ENCODE measurements at places on chromosomes 13 and 19.

DNA sequence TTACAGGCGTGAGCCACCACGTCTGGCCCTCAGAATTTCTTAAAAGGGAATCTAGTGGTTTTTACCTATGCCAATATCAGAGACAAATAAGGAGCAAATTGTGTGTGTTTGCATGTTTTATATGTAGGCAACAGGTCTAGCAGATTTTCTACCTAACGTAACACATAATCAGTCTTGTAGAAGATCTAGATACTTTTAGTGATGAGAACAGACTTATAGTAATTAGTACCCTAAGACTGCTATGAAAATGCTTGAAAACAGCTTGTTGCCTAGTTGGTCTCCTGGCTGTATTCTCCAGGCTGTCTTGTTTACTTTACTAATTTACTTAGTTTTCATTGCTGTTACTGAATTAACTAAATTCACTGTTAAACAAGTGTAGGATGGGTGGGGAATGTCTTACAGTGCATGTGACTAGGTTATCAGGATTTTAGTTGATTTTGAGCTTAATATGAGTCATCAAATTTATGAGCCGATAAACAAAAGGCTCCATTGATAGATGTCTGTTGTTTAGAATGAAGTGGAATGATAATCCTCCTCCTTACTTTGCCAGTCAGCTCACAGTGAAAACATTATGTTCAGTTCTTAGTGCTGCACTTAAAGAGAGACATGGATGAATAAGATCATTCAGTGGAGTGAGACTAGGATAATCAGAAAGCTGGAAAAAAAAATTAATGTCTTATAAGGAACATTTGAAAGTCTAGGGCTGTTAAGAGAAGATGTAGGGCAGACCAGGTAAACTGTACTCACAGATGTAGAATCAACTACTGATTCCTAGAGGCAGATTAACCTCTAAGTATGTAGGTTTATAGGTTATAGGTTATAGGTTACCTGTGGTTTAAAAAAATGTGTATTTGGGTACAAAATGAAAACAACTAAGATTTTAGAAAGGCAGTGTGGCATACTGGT is 22.4 kb downstream of the GTF2F2 start:
- DNase-seq, result peak; percentile 72

- no peak for DNase-seq
Observed at GRCh38 chr13:92843549-92843948, 383.1 kb upstream of the GPC6 start.

DNA sequence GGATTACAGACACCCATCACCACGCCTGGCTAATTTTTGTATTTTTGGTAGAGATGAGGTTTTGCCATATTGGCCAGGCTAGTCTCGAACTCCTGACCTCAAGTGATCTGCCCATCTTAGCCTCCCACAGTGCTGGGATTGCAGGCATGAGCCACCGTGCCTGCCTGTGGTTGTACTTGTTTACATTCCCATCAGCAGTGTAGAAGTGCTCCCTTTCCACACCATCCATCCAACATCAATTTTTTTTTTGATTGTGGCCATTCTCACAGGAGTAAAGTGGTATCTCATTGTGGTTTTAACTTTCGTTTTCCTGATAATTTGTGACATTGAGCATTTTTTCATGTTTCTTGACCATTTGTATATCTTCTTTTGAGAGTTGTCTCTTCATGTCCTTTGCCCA is 1019.4 kb upstream of the SLC10A2 start:
- no peak for DNase-seq

DNA sequence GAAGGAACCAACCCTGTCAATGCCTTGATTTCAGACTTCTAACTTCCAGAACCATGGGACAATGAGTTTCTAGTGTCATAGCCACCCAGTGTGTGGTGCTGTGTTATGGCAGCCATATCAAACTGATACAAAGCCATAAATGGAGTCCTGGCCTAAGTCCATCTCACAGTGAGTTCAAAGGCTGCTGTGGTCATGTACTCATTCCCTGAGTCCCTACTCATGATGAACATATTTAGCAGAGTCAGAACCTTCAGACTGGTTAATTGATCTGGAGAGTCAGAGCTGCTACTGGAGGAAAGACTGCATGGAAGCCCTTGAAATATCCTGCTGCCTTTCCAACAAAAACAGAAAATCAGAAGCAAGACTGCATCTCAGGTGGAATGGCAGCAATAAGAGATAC is 39.2 kb upstream of the CSNK1A1L start:
- DNase-seq, result no peak

GRCh38 chr13:41455725-41456419 is 1.5 kb upstream of the RGCC start:
- no peak for DNase-seq

- peak; percentile 92 for DNase-seq
Observed at GRCh38 chr19:40305403-40305802, 20.3 kb upstream of the AKT2 start.

- DNase-seq, result no peak
Observed at GRCh38 chr19:10422046-10422461, 1.7 kb downstream of the PDE4A start.

GRCh38 chr13:77040835-77041234 is 13.9 kb upstream of the FBXL3 start:
- DNase-seq, result no peak

DNA sequence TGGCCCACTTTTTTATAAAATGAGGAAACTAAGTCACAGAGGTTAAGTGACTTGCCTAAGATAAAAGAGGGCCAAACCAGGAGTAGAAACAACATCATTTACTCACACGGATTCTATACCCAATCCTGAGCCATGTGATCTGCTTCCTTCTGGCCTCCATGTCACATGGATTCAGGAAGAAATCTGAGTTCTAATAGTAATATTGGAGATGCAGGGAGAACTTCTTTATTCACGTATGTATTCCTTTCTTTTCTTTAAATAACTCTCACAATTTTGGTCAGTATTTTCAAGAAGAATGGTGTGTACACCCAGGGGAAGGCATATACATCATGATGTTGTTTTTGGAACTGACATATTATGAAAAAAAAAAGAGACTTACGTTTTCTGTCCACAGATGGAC is 1.8 kb downstream of the POSTN start:
- DNase-seq, result no peak

DNA sequence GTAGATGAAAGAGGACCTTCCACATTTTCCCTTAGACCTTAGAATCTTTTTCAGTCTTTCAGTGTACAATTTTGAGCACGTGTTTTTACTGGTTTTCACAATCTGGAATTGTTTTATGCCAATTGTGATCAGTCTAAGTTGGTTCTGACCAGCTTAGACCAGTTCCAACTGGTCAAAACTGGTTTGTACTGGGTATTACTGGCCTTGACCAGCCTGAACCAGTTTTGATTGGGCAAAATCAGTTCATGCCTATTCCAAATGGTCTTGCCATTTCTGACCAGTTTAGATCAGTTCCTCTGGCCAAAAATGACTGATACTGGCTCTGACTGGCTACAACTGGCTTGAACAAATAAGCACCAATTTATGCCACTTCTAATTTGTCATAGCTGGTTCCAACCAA is 36.4 kb downstream of the ZNF585A start:
- DNase-seq, result no peak

DNA sequence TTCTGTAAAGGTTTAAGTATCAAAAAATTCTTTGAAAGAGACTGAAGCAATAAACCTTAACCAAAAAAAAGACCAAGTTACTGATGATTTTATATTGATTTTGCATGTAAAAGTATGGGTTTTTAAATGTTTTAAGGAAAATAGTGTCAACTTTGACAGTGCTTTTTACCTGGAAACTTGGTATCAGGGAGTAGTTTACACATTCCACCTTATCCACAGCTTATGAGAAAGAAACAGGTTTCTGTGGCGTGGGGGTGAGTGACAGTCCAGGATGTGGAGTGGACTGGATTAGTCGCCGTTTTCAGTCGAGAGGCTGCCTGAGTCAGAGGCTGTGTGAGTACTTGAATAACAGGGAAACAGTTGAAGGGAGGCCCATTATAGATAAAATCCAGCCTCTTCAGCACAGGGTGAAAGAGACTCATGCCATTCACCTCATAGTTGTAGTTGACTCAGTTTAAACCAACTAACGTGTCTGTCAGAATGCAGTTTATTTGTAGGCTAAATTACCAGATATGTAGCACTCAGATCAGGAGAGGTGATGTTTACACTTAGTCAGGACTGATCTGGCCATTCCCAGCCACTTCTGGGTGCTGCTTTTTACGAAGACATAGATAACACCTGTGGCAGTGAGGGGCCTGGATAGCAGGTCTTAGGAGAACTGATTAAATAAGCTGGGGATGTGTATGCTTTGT is 595 bp upstream of the GPR183 start:
- DNase-seq, result peak; percentile 51

GRCh38 chr13:77386046-77386445 is 59.2 kb upstream of the MYCBP2 start:
- DNase-seq, result no peak

- no peak for DNase-seq
Observed at GRCh38 chr13:43107780-43108179, 84.4 kb downstream of the DNAJC15 start.

GRCh38 chr19:5927441-5927821 is 13.4 kb downstream of the CAPS start:
- no peak for DNase-seq

- DNase-seq, result no peak
Observed at GRCh38 chr19:22427960-22428913, 6.1 kb upstream of the ZNF98 start.

DNA sequence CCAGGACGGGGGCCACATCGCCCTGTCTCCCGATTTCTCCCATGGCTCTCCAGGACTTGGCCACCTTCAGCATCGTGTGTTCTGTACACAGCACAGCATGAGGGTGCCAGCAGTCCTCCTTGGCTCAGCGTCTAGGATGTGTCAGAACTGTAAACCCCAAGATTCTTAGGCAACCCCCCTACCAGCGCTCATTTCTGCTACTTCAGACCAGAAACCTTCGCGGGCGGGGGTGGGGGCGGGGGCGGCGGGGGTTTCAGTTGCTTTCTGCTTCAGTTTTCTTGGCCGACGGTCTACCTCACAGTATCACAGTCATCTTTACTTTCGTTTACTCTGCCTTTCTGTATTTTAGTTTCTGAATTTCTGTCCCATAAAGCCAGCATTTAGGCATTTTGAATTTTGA is 82.4 kb downstream of the GGACT start:
- DNase-seq, result no peak

DNA sequence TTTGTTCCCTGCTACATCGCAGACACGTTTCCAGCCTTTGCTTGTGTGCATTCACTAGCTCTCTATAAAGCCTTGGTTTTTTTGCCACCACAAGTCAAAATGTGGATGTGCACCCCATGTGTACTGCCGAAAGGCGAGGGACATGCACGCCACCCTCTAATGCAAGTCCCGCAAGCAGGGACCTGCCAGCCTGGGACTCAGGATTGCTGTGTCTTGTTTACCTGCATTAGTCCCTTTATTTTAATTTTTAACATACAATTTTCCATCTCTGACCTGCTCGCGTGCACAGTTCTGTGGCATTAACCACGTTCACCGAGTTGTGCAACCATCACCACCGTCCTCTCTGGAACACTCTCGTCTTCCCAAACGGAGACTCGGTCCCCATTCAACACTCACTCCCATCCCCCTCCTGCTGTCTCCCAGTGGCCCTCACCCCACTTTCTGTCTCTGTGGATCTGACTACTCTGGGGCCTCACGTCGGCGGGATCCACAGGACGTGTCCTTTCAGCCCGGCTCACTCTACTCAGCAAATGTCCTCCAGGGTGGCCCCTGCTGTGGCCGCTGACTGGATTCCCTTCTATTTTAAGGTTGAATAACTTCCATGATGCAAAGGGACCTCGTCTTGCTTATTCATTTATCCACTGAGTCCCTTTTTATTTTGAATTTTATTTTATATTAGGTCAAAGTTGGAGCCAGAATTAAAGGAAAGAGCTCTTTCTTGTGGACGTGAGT is 58.4 kb downstream of the RASA3 start:
- no peak for DNase-seq

GRCh38 chr19:51488491-51488890 is 10.2 kb downstream of the CEACAM18 start:
- DNase-seq, result no peak

GRCh38 chr19:49847731-49848696 is 2.9 kb upstream of the PTOV1 start:
- peak; percentile 85 for DNase-seq

DNA sequence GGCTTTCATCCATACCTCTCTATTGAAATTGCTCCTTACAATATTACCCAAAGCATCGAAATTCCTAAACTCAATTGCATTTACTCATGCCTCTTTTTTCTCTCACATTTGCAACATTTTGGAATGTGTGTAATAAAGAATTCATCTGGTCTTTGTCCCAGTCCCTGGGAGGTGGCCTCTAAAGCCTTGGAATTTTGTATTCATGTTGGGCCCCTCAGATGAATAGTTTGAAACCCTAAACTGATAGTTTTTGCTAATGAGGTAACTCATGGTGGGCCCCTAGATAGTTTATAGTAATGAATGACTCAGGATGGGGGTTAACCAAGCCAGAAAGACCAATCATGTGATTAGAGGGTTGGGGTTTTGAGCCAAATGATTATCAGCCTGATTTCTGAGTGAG is 490.4 kb downstream of the DIAPH3 start:
- no peak for DNase-seq

- DNase-seq, result no peak
Observed at GRCh38 chr19:43534305-43534815, 1.4 kb downstream of the ZNF575 start.

- DNase-seq, result peak; percentile 62
Observed at GRCh38 chr19:10855879-10856522, 7.8 kb downstream of the C19orf38 start.

DNA sequence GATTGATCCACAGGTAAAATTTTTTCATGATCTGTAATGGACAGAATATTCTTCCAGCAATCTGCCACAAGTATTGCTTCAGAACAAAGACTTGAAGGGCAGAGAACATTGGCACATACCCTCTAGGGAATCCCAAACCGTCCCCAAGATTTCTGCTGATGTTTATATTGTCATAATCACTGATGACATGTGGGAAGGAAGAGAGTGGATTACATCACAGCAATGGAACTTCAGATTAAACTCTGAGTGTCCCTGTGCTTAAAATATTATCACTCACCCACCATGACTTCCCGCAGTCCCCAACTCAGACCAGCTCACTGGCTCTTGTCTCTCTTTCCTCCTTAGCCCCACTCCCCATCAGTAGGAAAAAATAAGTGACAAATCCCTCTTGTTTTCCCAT is 8.5 kb upstream of the TPT1 start:
- DNase-seq, result no peak

- DNase-seq, result no peak
Observed at GRCh38 chr13:113398963-113399754, 35.2 kb upstream of the GRTP1 start.

GRCh38 chr13:43229506-43229905 is 206.1 kb downstream of the DNAJC15 start:
- DNase-seq, result no peak

GRCh38 chr13:23450340-23451046 is 17.0 kb upstream of the SACS start:
- peak; percentile 17 for DNase-seq

GRCh38 chr19:6590827-6591319 is at the start of gene CD70:
Gene CD70, minus strand, starts transcription at chr19:6591150. Its CDS starts 148 bp downstream, at chr19:6591002.
- peak; percentile 69 for DNase-seq

GRCh38 chr19:39995794-39996193 is 1.1 kb upstream of the ZNF546 start:
- DNase-seq, result no peak

DNA sequence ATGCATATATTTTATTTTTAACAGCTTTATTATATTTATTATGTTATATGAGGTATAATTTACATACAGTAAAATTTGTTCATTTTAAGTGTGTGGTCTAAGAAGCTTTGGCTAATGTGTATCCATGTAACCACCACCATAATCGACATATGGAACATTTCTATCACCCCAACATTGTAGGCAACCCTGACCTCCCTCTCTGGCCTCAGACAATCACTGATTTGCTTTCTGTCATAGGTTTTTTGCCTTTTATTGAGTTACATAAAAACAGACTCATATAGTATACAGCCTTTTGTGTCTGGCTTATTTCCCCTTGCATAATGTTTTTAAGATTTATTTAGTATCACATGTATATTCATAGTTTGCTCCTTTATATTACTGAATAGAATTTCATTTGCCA is 90.7 kb upstream of the KL start:
- DNase-seq, result no peak

All from hematopoietic multipotent progenitor cell treated with erythropoietin and hydrocortisone succinate and interleukin-3 and kit ligand, for 8 days (in vitro differentiated cells).